Heart left ventricle (tissue), 16 donors: ENCODE measurements at places on chromosomes 11 and 22. TPM values are rescaled to one million over a fixed set of nuclear protein-coding genes. Genes with fewer than 3 reads are reported as not detected.

The MS4A2 gene
- polyA plus RNA-seq: 0.04 TPM

DNA sequence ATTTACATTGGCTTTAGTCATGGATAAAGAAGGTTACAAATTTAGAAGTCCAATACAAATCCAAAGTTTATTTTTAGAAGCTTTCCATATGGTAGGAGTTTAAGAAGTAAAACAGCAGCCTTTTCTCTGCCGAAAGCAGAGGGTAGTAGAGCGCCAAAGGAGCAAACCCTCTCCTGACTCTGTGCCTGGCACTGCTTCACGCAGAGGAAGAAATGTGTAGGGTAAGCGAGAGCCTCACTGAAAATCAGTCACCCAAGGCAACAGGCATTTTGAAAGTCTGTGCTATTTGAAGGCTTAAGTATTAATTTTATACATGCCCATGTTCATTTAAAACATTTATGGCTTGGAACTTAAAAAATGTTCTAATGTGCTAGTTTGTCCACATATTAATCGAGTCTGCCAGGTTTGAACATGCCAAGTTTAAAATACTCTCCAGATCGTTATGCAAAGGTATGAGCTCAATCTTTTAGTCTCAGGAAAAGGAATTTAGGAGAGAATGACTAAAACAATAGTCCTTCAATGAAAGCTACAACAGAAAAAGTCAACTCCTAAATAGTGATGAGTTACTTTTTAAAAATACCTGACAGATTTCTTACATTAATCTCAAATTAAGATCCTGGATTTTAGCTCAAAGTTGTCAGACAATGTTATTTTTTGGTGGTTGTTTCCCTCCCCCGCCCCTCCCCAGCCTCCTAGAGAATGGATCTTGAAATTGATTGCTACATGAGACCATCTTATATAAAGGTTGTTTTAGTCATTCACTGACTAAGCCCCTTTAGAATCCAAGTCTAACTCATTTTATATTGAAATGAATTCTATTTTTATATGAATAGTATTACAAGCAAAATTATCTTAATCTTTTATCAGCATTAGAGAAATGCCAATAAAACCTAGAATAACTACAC lies 38.7 kb downstream of the MRTFA start:
- H3K4me3 ChIP-seq: no peak overlapping the region
- peaks cover 24% of the 10 kb centered on the region for H3K4me1 ChIP-seq
- H3K27me3 ChIP-seq: no peaks in the 10 kb centered on the region
- H3K27ac ChIP-seq: no peak overlapping the region
- no peaks in the 10 kb centered on the region for H3K36me3 ChIP-seq

DNA sequence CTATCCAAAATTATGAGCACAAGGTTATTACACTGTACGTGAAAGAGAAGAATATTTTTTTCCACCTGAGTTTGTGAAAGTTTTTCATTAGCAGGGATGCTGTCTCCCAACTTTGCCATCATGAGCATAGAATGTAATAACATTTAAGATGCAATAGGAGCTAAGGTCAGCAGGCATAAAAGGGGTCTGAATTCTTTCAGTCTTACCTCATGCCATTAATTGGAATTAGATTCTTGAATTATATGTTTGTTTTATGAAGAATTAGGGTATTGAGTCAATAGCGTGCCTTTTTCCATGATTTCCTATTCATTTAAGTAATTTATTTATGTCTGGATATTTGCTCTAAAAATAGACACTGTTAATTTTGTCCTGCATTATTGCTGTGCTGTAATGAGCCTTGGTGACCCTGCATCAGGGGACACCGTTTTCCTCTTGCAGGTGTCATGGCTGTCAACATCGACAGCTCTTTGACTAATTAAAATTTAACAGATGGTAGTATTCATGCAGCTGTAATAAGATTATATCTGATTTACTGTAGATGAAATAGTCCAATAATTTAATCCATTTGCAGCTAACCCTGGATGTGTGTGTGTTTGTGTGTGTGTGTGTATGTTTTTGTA lies 637.5 kb downstream of the NELL1 start:
- H3K4me3 ChIP-seq: no peak overlapping the region
- H3K27me3 ChIP-seq: no peaks in the 10 kb centered on the region
- H3K27ac ChIP-seq: no peak overlapping the region
- H3K4me1 ChIP-seq: no peaks in the 10 kb centered on the region
- DNase-seq: no peak
- H3K36me3 ChIP-seq: no peaks in the 10 kb centered on the region

- peak overlapping the region; percentile 65 for H3K4me3 ChIP-seq
- peaks cover 34% of the 10 kb centered on the region for H3K4me1 ChIP-seq
- H3K36me3 ChIP-seq: no peaks in the 10 kb centered on the region
- peak overlapping the region; percentile 81 for H3K27ac ChIP-seq
- no peaks in the 10 kb centered on the region for H3K27me3 ChIP-seq
These were observed 236.1 kb downstream of the TTC28 start for GRCh38 chr22:28443526-28443876.

DNA sequence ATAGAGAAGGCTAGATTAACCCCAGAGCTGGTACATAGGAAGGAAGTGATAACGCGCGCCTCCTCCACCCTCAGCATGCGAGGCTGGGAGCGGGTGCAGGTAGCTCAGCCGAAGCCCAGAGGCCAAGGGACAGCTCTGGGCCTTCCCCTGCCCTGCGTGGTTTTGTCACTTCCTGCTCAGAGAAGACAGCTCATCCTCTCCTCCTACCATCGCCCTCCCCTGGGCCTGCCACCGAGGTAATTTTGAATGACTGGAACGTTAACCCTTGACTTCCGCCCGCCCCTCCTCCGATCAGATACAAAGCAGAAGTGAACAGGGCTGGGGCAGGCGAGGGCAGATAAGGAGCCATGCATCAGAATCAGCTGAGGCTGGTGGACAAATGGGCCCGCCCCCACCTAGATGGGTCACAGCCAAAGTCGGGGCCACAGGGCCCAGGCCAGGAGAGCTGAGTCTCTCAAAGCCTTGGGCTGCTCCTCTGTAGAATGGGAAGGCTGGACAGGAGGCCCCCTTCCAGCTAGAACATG lies 1.6 kb downstream of the RAC2 start:
- no peak overlapping the region for H3K4me3 ChIP-seq
- no peak overlapping the region for H3K27ac ChIP-seq
- peaks cover 3% of the 10 kb centered on the region for H3K27me3 ChIP-seq
- H3K4me1 ChIP-seq: peaks cover 7% of the 10 kb centered on the region
- peak; percentile 40 for DNase-seq

The HOATZ gene
- polyA plus RNA-seq: not detected

The ANO1 gene
- 5.1 TPM for polyA plus RNA-seq

- no peaks in the 10 kb centered on the region for H3K4me1 ChIP-seq
- no peak overlapping the region for H3K4me3 ChIP-seq
- H3K36me3 ChIP-seq: no peaks in the 10 kb centered on the region
These were observed 110.4 kb upstream of the TOP3B start for GRCh38 chr22:22092974-22093373.

The NPAS4 gene
- not detected for polyA plus RNA-seq

GRCh38 chr11:96167203-96167758 lies 175.7 kb downstream of the MAML2 start:
- no peaks in the 10 kb centered on the region for H3K4me1 ChIP-seq
- H3K36me3 ChIP-seq: no peaks in the 10 kb centered on the region
- H3K27me3 ChIP-seq: no peaks in the 10 kb centered on the region

The PLAAT5 gene
- polyA plus RNA-seq: 1.1 TPM

DNA sequence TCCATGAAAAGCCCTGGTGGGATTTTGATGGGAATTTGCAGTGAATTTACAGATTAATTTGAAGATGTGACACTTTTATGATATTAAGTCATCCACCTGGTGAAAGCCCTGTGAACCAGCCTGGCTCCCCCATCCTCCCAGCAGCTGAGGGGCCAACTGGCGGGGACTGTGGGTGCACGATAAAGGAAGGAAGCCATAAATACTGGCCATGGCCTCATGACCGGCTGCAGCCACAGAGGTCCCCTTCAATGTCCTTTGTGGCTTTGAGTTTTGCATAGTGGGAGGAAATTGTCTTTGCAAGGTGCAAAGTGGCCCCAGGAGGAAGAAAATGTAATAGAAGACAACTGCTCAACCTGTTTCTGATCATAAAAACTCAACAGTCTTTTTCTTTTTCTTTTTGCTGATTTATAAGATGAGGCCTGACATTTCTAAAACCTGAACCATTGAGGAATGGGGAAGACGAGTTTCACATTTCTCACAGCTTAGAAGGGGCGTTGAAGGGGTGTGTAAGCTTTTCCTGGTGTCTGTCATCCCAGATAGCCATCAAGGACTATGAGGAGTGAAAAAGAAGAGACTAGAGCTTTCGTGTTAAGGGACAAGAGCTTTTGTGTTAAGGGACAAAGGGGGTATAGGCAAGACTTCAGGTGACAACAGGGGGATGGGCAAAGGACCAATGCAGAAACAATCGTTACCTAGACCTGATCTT lies 6.3 kb upstream of the NDUFV1 start:
- H3K4me3 ChIP-seq: no peak overlapping the region
- no peak overlapping the region for H3K27ac ChIP-seq
- no peak for DNase-seq
- no peaks in the 10 kb centered on the region for H3K4me1 ChIP-seq
- H3K36me3 ChIP-seq: no peaks in the 10 kb centered on the region
- H3K27me3 ChIP-seq: no peaks in the 10 kb centered on the region
